ENCODE measurements at places on chromosomes 3 and 15. TPM values are rescaled to one million over a fixed set of nuclear protein-coding genes. Genes with fewer than 3 reads are reported as not detected.

The IGSF11 gene
- total RNA-seq = 3.1 TPM

The SLC24A5 gene
- not detected for total RNA-seq

The NOX5 gene
- not detected for total RNA-seq

The VIPR1 gene
- total RNA-seq = 2.1 TPM

DNA sequence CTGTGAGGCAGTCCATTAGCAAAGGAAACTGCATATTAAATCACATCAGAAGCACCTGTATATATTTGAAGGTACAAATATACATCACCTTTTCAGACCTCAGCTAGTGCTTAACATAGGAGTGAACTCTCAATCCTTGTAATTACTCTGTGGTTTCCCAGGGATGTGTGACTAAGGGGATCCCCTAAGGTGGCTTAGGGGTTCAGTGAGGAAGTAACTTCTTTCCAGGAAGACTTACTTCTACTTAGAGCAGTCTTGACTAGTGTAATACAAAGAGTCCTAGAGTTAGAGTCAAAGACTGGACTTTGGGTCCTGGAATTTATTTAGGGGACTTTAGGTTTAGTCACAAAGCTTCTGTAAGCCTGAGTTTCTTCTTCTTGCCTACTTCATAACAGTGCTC is 8.7 kb upstream of the SUMF1 start:
- no peak for DNase-seq

DNA sequence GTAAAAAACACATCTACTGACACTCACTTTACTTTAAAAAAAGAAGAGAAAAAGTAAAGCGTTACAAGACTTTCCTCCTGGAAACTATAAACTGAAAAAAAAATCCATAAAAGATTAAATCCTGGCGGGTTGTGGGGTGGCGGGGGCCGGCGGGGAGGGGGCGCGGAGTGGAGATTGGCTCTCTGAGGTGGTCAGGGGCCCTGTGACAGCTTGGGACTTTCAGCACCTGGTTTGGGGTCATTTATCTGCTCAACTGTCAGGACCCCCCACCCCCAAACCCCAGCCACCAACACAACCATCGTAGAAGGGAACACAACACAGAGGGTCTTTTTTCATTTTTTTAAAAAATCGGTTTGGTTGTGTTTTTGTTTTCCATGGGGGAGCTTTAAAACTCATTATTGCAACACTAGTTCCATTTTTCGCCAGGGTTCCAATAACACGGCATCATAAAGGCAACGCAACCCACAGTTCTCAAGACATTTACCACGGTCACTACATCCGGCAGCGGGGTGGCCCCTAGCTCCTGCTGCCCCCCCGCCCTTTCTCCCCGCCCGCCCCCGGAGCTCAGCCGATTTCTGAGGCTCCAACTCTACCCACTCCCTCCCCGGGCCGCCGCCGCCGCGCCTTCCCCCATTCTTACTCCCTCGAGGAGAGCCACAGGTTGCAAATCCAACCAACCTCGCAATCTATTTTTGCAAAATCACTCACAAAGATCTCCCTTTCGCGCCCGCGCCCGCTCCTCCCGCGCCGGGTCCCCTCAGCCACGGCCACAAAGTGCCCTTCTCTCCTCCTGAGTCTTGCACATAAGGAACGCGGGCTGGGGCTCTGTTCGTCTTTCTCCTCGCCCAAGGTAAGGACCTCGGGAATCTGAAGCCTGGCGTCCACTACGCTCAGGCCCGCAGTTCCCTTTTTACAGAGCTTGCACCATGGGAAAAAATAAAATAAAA is 1.8 kb downstream of the BCL6 start:
- peak; percentile 82 for DNase-seq

GRCh38 chr3:150253622-150254021 is 154.5 kb upstream of the TSC22D2 start:
- no peak for DNase-seq

The IMPG2 gene
- 0.14 TPM for total RNA-seq

DNA sequence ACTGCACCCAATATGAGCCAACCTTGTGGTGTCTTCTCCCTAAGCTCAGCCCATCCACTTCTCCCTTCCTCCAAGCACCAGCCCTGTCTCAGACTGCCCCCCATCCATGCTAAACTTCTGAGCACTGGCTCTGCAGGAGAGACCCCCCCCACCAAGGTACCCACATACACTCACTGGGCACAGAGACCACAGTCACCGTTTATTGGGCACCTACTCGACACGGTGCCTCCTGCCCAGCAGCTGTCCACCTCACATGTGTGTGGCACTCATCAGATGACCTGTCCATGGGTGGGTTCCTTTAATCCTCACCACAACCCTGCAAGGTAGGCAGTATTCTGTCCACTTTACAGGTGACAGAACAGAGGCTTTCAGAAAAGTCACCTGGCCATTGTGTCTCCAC is 22.3 kb upstream of the SFMBT1 start:
- no peak for DNase-seq

DNA sequence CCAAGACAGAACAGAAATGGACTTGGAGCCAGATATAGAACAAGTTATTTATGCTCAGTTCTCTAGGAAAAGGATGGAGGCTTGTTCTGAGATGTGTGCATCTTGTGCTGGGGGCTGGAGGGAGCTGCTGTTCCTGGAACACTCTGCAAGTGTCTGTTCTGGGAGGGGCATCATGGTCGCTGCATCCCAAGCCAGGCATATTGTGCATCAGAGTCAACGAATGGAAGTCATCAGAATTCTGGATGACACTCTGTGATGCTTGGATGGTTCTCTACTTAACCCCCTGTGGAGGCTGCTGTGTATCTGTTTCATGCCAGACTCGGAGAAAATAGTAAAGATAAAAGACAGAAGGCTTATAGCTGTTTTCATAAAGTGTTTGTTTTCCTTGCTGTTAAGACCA is 34.7 kb downstream of the RPL22L1 start:
- DNase-seq = no peak

The SOX2 gene
- 0.27 TPM for total RNA-seq

DNA sequence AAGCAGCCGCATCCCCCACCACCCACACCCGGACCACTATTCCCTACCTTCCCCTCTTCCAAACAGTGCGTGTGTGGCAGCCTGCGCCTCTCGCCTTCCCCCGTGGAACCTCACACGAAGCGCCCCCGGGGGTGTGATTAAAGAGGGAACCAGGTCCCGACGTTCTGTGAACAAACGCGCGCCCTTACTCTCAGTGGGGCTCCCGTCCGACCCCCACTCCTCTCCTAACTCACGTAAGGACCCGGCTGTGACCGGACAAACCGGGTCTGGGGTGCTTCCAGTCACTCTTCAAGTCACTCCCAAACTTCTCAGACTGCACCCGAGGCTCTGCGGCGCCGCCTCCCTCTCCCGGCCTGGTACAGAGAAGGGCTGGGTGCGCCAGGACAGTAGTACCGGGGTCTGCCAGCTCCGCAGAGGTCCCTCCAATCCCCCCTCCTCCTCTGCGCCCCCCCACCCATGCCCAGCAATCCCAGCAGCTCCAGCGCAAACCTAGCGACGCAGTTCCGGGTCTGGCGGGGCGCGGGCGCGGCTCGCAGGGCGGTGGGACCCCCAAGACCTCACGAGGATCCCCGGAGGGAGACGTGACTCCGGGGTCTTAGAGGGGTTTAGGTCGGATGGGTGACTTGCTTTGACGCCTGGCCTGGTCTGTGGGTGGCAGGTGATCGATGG is 574 bp downstream of the DUOXA1 start:
- no peak for DNase-seq

- no peak for DNase-seq
Measured at GRCh38 chr3:58635371-58636285, 30.9 kb downstream of the FAM3D start.

The PLEKHO2 gene
- total RNA-seq = 10.4 TPM

GRCh38 chr3:31403197-31403596 is 129.5 kb upstream of the STT3B start:
- DNase-seq = no peak

GRCh38 chr15:30065025-30065801 is 17.5 kb upstream of the GOLGA8J start:
- no peak for DNase-seq

The TNFAIP8L3 gene
- total RNA-seq = 8.5 TPM

- no peak for DNase-seq
Measured at GRCh38 chr3:141844812-141845211, 31.6 kb upstream of the ATP1B3 start.

The IL12A gene
- total RNA-seq = 0.46 TPM

- no peak for DNase-seq
Measured at GRCh38 chr3:128113817-128114794, 9.5 kb downstream of the RUVBL1 start.

DNA sequence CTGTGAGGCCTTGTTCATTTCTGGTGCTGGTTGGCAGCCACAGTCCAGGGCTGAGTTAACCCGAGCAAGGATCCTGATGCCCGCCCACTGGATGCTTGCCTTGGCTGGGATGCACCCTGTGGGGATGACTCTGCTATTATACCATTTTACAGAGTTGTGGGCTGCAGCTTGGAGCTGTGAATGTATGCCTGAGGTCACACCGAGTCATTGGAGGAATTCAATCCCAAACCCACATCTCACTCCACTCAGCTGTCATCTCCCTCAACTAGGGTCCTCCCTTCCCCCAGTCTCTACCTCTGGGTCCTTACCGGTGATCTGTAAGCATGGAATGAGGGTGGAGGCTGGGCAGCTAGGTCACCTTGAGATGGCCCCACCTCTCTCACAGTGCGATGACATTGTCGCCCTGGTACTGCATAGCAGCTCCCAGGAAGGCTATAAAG is 22.1 kb downstream of the MAPKAPK3 start:
- no peak for DNase-seq

GRCh38 chr3:34856081-34856947 is 783.0 kb upstream of the ARPP21 start:
- DNase-seq = no peak

The ATP8B4 gene
- 6.1 TPM for total RNA-seq

DNA sequence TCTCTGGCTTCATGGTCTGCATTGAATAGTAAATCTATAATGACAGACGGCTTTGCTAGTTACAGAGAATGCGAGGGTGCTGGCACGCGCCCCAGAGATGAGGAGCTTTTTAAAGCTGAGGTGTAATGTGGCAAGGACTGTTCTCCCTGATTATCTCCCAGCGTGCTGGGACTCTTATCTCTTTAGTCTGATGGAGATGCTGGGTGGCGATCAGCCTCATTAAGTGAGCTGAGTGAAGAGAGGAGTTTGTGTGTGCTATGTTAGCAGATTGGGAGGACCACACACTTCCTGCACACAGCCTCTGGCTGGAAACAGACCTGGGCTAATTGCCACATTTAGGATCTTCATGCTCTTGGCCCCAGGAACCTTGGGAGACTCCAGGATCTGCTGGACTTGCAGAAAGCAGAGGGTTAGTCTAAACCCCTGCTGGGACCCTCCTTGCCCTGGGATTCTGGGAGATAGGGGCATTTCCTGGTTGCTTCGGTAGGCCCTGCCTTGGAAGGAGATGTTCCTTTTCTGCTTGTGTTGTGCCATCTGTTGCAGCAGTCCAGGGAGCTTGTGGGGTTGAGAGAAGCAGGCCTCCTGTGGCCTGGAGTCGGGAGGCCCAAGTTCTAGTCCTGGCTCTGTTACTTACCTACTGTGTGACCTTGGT is 15.0 kb downstream of the PDIA5 start:
- no peak for DNase-seq

GRCh38 chr3:113844622-113845222 is 6.1 kb downstream of the GRAMD1C start:
- DNase-seq = no peak

- no peak for DNase-seq
Measured at GRCh38 chr15:60994963-60995475, 234.1 kb downstream of the RORA start.

- DNase-seq = peak; percentile 81
Measured at GRCh38 chr3:12994357-12994606, 78.9 kb downstream of the IQSEC1 start.

GRCh38 chr3:49606427-49606826 is 52.1 kb downstream of the BSN start:
- no peak for DNase-seq

- no peak for DNase-seq
Measured at GRCh38 chr3:242602-243355, 46.2 kb downstream of the CHL1 start.

The HIGD2B gene
- not detected for total RNA-seq

The NR1I2 gene
- total RNA-seq = not detected

- no peak for DNase-seq
Measured at GRCh38 chr3:116051586-116051985, 393.7 kb downstream of the LSAMP start.

The GP9 gene
- not detected for total RNA-seq

DNA sequence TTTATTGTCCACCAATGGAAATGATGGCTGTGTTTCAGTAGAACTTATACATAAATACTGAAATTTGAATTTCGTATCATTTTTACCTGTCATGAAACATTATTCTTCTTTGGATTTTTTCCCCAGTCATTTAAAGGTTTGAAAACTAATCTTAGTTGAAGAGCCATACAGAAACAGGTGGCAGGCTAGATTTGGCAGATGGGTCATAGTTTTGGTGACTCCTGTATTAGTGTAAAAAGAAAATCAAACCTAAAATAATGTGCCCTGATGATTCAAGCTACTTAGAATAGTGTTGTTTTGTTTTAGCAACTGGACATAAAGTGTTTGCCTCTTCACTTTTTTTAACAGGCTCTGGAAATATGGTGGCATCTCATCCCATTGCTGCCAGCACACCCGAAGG is 68.9 kb downstream of the SIDT1 start:
- DNase-seq = no peak

- no peak for DNase-seq
Measured at GRCh38 chr3:51382076-51382745, 2.9 kb upstream of the MANF start.

DNA sequence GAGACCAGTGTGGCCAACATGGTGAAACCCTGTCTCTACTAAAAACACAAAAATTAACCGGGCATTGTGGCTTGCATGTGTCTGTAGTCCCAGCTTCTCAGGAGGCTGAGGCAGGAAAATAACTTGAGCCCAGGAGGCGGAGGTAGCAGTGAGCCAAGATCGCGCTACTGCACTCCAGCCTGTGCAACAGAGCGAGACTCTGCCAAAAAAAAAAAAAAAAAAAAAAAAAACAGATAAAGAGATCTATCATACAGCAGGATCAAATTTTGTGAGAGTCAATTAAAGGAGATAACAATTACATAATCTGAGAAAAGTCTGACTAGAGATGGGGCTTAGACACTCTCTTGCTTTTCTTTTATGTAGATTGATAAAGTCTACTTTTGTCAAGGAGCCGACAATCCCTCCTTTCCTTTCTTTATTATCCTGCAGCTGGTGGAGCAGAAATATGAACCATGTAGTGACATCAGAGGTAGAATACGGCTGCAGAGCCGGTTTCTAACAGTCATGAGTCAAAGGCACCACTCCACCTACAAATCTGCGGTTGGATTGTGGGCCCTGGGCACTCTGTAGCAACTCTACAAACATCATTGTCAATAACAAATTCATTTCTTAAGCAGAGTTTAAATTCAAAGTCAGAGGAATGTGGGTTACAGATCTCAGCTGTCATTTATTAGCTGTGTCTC is 9.0 kb downstream of the C2CD4A start:
- DNase-seq = no peak

DNA sequence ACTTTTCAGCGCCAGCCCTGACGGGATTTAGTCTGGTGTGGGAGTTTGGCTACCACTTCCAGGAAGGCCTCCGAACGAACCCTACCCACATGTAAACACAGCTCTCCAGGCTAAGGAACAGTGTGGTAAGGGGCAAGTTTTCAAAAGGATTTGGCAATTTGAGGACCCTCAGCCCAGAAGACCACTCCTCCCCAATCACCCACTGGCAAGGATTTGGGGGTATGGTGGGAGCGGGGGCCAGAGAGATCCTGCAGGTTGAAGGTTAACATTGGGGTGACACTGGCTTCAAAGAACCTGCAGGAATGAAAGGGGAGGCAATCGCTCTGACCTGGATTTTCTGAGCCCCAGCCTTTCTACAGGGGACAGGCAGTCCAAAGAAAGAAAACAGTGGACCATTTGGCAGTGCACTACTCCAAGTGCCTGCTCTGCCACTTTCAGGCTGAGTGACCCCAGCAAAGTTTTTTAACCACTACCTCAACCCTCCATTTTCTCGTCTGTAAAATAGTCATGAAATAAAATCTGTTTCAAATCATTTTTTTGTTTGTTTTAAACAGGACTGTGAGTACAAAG is 34.5 kb downstream of the ZIC4 start:
- DNase-seq = no peak
